Muscle of leg (tissue), 16 donors: ENCODE measurements at places on chromosomes 12 and 14. TPM values are rescaled to one million over a fixed set of nuclear protein-coding genes. Genes with fewer than 3 reads are reported as not detected.

The NELL2 gene
- polyA plus RNA-seq, result 2.4 TPM

The TSPAN8 gene
- polyA plus RNA-seq, result 0.94 TPM

The PNP gene
- polyA plus RNA-seq, result 11.9 TPM

The APOLD1 gene
- polyA plus RNA-seq, result 7.0 TPM

The ZCRB1 gene
- polyA plus RNA-seq, result 68.6 TPM

The A2M gene
- 343 TPM for polyA plus RNA-seq

The SPRING1 gene
- 15.1 TPM for polyA plus RNA-seq

GRCh38 chr12:95237315-95237714, 19.7 kb downstream of the VEZT start:
- DNase-seq, result no peak

- DNase-seq, result peak; percentile 35
These were observed 24.0 kb downstream of the KLRK1 start for GRCh38 chr12:10365696-10366405.

GRCh38 chr14:70000601-70001000, 121.4 kb downstream of the SMOC1 start:
- no peak for DNase-seq

DNA sequence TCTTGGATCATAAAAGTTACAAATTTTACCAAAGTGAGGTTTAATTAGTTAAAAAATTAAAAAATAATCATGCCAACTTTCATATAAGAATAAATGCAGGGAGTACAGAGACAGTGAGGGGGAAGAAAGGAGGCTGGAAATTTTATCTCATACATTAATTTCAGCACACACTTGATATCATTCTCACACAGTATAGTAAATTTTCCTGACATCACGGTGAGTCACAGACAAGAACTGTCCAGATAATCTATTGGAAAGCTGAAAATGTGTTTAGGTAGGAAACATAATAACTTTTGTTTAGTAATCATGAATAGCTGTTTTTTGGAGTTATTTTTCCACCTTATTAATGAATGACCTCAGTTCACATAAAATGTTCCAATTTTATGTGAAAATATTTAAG, 1204.8 kb downstream of the GALC start:
- DNase-seq, result no peak

DNA sequence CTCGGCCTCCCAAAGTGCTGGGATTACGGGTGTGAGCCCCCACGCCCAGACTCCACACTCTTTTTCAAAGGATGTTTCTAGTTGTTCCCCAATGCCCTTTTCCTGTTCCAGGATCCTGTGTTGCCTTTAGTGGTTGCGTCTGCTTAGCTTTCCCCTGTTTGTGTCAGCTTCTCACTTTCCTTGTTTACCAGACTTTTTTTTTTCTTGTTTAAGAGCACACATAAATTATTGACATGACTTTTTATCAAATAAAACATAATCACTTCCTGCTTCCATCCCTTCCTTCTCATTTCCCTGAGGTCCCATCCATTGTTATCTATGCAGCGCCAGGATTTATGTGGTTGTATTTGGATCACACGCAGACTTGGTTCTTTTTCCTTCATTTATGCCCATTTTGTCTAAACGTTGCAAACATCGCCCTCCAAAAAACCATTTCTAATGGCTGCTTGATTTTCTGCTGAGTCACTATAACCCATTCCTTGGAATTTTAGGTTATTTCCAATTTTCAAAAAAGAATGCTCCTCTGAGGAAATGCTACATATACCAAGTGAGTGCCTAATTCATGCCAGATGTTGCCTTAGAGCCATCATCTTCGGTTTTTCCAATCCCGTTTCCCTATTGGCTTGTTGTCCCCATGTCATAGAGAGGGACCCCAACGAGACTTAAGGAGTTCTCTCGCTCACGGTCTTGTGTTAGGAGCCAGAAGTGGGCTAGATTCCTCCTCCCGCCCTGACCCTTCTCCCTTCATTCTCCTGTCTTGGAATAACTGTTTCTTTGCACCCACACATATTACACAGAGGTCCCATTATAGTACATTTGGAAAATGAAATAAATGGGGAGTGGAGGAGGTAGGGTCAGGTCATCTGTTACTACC, 13.5 kb upstream of the CYP46A1 start:
- no peak for DNase-seq

- DNase-seq, result no peak
These were observed 202.0 kb upstream of the LHX5 start for GRCh38 chr12:113673458-113674238.

GRCh38 chr12:1473418-1473817, 121.0 kb downstream of the FBXL14 start:
- DNase-seq, result peak; percentile 46

DNA sequence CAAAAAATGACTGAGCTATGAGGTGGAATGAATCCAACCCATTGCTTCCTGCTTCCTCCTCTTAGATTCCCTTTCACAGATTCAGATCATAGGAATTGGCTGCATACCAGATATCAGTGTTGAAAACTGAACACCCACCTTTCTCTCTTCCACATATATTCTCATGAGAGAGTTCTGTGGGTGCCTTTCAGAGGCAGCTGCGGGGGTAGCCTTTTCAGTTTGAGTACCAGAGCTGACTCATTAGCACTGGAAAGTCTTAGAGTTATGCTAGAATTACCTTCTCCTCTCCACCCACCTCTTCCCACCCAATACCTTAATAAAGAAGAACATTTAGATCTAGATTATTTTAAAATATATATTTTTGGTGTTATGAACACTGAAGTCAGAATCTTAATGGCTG, 495.4 kb upstream of the SEL1L start:
- no peak for DNase-seq

GRCh38 chr14:63474111-63474510, 69.1 kb downstream of the PPP2R5E start:
- DNase-seq, result no peak

DNA sequence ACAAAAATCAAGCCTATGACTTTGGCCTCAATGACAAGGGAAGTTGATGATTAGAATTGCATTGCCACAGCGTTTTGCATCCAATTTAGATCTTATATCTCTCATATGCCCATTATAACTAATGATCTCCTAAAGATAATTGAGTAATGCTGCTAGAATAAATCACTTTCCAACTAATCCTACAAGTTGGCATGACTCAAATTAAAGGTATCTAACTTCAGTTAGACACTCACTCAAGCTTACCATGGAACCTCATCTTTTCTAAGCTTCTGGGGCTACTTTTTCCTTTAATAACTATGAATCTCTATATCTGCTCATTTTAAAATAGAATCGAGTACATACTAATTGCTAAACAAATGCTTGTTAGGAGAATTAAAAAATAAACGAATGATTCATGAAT, 427.8 kb downstream of the BTG1 start:
- DNase-seq, result no peak
